Activated naive CD8-positive, alpha-beta T cell treated with anti-CD3 and anti-CD28 coated beads for 36 hours (primary cell): ENCODE measurements at places on chromosomes 6 and 20.
A peak's percentile ranks its signal among the peaks of the same experiment; 100 is the strongest.

GRCh38 chr20:8670893-8671215 is 398.0 kb upstream of the PLCB4 start:
- no peak for DNase-seq

GRCh38 chr20:48332555-48332954 is 495.2 kb downstream of the PREX1 start:
- DNase-seq = no peak

GRCh38 chr6:39508515-39508914 is 186.0 kb upstream of the KCNK16 start:
- no peak for DNase-seq

GRCh38 chr6:126341126-126341525 is 1.2 kb downstream of the CENPW start:
- DNase-seq = no peak

GRCh38 chr20:56798634-56799033 is 169.5 kb downstream of the TFAP2C start:
- DNase-seq = no peak

DNA sequence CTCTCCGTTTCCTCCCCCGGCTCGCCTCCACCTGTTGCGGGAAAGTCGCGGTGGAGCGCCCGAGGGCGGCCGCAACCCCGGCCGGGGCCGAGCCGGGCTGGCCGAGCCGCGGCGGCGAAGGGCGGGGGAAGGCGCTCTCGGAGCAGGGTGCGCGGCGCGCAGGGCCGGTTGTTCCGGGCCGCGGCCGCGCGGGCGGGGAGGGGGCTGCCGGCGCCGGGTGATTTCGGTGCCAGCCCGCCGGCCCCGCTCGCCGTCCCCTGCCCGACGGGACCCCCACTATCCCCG is 235 bp downstream of the MAP7 start:
- DNase-seq = no peak

GRCh38 chr20:47677635-47678453 is 107.4 kb downstream of the SULF2 start:
- DNase-seq = peak; percentile 68

- no peak for DNase-seq
These were observed 4.8 kb upstream of the ZMYND8 start for GRCh38 chr20:47361057-47361915.

- no peak for DNase-seq
These were observed 102.6 kb downstream of the CDC5L start for GRCh38 chr6:44489910-44490604.

DNA sequence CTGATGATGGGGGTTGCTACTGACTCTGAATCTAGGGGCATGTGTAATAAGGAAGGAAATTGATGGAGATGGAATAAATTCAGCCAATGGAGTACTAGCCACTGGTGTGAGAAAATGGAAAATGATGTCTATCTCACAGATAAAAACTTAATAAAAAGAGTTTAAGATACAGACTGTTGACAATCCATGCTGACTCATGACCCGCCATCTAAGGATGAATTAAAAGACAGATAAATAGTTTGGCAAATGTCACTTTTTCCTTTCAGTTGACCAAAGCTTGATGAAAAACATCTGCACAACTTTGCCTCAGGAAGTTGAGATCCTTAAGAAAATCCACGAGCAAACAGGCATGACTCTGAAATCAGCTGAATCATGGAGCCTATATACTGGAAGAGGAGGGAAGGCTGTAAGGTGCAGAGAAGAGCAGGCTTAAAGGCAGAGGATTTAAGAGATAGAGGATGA is 82.6 kb upstream of the BMP5 start:
- DNase-seq = no peak

DNA sequence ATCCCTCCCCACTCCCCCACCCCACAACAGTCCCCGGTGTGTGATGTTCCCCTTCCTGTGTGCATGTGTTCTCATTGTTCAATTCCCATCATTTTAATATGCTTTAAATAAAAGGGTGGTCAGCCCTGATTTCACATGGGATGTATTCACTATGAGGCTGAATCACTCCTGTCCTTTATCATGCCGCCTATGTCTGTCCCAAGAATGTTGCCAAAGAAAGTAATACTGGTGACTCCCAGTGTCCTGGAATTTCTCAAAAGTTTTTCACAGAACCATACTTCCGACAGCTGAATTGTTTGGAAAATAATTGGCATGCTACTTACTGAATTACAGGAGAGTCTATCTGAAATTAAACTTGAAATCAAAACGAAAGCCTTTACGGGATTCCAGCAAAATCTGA is 217.7 kb downstream of the HAO1 start:
- no peak for DNase-seq
